Muscle of leg (tissue), 16 donors: ENCODE measurements at places on chromosomes 5 and 9. TPM values are rescaled to one million over a fixed set of nuclear protein-coding genes. Genes with fewer than 3 reads are reported as not detected.

F2RL1 gene
- polyA plus RNA-seq: 5.0 TPM

DNA sequence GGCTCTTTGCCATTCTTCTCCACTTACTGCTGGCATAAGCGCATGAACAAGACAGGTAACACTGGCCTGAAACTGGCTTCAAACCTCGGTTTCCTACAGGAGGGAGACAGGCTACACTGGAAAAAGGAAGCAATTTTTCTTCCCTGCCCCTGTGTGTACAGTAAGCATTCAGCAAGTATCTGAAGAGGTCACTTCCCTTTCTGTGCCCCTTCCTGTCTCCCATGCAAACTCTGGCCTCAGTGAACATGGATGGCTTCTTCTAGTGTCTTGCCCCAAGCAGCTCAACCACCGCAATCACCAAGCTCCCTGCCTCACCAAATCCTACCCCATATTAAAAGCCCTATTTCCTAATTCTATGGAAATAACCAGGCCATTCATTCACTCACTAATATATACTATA lies 42.4 kb downstream of the SERINC5 start:
- no peak for DNase-seq
- H3K27me3 ChIP-seq: peaks cover 4% of the 10 kb centered on the region
- no peak overlapping the region for H3K27ac ChIP-seq
- H3K4me1 ChIP-seq: peaks cover 3% of the 10 kb centered on the region
- H3K36me3 ChIP-seq: no peaks in the 10 kb centered on the region

DAB2IP gene
- 38.1 TPM for polyA plus RNA-seq

- DNase-seq: no peak
- no peaks in the 10 kb centered on the region for H3K36me3 ChIP-seq
- no peak overlapping the region for H3K4me3 ChIP-seq
- peaks cover 21% of the 10 kb centered on the region for H3K27me3 ChIP-seq
These were observed 32.0 kb downstream of the OR2V1 start for GRCh38 chr5:181098762-181099601.

DNA sequence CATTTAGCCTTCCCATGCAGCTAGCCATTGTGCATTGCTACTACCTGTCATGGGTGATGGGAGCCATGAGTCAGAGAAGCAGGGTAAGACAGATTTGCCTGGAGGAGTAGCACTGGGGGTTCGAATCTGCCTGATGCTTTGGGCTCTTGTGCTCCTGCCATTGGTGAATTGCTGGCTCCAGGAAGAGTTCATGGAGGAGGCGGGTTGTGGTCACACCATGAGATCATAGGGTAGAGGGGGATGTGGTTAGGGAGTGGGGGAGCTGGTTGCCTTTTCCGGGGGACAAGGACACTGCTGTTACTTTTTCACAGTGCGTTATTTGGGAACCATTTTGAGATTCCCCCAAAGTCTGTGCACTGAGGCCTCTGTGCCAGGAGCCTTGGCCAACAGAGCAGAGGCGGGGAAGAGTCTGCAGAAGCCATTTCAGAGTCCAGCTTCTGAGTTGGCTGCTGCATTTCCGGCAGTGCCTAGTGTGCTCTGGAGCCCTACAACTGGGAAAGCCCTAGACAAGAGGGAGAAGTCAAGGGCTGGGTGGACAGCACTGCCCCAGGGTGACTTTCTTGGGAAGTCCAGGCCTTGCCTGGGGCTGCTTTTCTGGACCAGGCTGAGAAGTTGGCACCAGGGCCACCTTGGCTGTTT lies 6.2 kb downstream of the ANGPTL2 start:
- peaks cover 54% of the 10 kb centered on the region for H3K4me1 ChIP-seq
- H3K4me3 ChIP-seq: no peak overlapping the region
- peak; percentile 74 for DNase-seq
- peak overlapping the region; percentile 25 for H3K27ac ChIP-seq
